ENCODE measurements at places on chromosomes 13 and 19.

- DNase-seq: no peak
These were observed 108.9 kb downstream of the SLC7A1 start for GRCh38 chr13:29486551-29486950.

DNA sequence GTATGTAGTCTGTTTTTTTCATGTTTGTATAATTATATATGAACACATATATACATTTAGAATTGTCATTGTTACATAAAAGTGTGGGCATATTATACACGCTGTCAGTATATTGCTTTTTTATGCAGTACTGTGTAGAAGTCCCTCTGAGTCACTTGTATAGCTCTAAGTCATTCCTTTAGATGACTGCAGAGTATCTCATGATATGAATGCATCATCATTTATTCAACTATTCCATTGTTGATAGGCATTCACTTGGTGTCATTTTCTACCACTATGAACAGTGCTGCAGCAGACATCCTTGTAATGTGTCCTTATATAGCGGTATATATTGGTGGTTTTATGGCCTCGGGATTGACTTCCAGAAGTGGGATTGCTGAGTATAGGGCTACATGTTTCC lies 15.3 kb downstream of the RFXAP start:
- DNase-seq: no peak

GRCh38 chr19:31450696-31451095 lies 101.5 kb upstream of the TSHZ3 start:
- no peak for DNase-seq

GRCh38 chr13:73556128-73556527 lies 497.3 kb downstream of the KLF5 start:
- no peak for DNase-seq

DNA sequence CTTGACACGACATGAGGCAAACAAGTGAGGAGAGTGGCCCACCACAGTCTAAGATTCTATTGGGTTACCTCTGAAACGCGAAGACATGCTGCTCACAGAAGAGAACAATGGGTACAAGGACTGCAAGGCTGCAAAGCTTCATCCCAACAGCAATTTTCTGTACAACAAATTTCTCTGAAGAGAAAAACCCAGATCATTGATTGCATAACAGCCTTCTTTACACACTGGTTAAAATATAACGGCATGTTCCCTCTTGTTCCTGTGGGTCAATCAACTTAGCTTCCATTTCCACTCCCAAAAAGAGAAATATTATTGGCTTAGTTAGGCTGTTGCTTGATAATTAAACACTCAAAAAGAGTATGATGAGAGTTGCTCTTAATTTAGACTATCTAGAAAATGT lies at the start of gene CPB2:
Gene CPB2 (minus strand): TSS at position 166 of the 400 bp plus-strand sequence. CDS start 24 bp downstream, at position 142.
- DNase-seq: no peak

GRCh38 chr13:49867834-49868233 lies 68.3 kb downstream of the SPRYD7 start:
- no peak for DNase-seq

GRCh38 chr13:31477961-31478360 lies 261.4 kb upstream of the RXFP2 start:
- DNase-seq: no peak

DNA sequence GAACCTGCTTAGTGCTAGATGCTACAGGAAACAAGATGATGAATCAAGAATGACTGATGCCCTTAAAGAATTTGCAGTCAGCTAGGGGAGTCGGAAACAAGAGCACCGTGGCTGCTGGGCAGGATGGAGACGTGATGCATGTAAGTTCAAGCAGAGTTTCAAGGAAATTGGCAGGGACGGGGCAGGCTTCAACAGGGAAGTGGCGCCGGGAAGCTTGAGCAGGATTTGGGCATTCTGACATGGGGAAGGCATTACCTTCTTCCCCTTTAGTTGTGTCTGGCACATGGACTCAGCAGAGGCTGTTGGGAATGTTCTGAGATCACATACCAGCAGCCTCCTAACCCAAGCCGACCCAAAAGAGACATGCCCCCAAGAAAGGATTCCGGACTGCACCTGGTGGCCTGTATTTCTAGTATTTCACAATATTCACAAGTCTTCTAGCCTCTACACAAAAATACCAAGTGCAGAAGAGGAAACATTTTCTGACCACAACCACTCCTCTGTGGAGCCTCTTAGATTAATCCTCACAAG lies 138.2 kb downstream of the CRYL1 start:
- no peak for DNase-seq

GRCh38 chr13:98201984-98202383 lies 24.9 kb upstream of the RNF113B start:
- DNase-seq: no peak

DNA sequence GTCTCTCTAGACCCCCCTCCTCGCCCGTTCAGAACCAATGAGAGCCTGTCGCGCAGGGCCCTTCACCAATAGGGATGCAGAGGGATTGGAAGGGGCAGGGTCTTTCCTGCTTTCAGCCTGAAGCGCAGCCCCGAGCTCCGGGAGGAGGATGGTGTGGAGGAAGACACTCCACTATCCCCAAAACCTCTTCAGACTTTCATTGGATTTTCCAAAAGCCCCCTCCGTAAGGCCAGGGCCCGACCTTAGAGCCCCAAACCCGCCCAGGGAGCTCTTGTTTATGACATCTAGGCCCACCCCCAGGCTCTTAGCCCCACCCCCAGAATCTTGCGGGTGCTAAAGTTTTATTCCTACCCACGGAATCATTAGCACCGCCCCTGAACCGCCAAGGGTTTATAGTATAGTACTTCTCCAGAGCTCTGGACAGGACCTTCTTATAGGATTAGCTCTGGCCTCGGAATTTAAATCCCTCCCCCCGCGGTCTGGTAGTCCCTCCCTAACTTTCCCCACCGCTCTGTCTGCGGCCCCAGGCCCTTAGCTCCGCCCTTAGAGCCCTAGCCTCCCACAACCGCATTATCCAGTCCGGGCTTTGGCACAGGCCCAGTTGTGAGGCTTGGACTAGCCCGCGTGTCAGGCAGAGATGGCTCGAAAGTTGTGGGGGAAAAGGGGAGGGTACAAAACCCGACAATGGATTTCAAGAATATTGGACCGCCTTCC lies 6.6 kb upstream of the EML2 start:
- DNase-seq: peak; percentile 68

DNA sequence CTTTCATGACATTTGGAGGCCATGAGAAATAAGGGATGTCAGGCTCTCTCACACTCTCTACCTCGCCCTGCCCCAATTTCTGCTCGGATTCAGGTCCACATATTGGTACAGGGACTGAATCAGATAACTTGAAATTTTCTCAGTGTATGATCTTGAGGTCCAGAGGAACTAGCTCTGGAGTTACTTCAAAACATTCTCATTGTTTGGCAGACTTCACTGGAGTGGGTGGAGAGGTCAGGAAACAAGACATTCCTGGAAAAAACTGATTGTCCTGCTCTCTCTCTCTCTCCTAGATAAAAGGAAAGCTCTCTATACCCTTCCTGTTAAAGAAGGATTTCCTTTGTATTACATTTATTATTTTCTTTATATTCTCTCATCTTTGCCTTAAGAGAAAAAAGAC lies 428.1 kb upstream of the DACH1 start:
- DNase-seq: no peak

DNA sequence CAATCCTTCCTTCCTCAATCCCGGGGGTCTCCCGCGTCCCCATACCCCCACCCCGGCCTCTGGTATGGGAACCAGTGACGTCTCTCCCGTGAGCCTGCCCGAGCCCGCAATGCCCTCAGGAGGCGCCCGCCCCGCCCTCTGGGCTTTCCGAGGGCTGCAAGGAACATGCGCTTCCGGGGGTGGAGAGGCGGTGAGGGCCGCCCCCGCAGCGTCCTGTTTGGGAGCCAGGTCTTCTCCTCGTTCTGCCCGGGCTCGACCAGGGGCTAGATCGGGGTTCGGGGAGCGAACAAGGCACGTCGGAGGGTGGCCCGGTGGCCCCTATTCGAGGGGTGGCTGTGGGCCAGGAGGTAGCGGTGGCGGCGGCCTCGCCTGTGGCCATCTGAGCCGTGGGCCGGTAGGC lies 6.6 kb upstream of the TEX101 start:
- DNase-seq: no peak

- DNase-seq: no peak
These were observed 221.8 kb downstream of the OXGR1 start for GRCh38 chr13:96772426-96772825.

GRCh38 chr13:99176309-99177276 lies 24.1 kb upstream of the UBAC2 start:
- DNase-seq: peak; percentile 76
